ENCODE measurements at places on chromosomes 11 and 22. TPM values are rescaled to one million over a fixed set of nuclear protein-coding genes. Genes with fewer than 3 reads are reported as not detected.

ADM2 gene
- total RNA-seq: 3.2 TPM

CARD18 gene
- not detected for total RNA-seq

SYT13 gene
- total RNA-seq: 6.1 TPM

DGCR6L gene
- 115 TPM for total RNA-seq

All from H7 (cell line).